ENCODE measurements at places on chromosomes 12 and 14.

DNA sequence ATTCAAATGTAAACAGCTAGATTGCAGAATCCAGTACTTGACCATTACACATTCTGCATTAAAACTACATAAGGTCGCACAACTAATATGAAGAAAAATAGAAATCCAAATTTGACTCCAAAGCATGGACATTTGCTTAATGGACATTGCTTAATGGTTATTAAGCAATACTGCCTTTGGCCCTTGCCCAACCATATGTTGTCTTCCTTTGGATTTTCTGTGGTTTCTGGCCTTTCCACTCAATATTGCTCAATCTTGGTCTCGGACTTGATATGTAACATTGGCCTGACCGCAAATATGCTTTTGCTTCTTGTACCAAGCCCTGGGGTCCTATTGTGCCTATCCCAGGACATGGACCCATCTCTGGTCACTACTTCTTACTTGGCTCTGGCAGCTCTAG, 67.2 kb downstream of the PTPRR start:
- no peak for DNase-seq

DNA sequence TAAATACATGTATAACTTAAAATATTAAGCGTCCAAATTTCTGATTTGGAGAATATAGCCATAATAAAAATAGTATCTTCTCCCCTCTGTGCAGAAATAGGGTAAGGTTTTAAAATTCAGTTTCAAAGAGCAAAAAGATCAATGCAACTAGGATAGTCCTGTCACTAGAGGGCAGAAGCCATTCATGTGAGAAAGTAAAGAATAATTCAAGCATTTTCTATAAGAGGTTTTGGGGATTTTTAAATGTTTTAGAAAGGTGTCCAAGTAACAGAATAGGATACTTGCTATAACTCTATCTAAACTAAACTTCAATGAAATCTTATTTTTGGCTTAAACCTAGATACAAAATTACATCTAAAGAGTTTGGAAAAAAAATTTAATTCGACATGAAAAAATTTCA, 50.3 kb downstream of the ADAMTS20 start:
- DNase-seq: no peak

DNA sequence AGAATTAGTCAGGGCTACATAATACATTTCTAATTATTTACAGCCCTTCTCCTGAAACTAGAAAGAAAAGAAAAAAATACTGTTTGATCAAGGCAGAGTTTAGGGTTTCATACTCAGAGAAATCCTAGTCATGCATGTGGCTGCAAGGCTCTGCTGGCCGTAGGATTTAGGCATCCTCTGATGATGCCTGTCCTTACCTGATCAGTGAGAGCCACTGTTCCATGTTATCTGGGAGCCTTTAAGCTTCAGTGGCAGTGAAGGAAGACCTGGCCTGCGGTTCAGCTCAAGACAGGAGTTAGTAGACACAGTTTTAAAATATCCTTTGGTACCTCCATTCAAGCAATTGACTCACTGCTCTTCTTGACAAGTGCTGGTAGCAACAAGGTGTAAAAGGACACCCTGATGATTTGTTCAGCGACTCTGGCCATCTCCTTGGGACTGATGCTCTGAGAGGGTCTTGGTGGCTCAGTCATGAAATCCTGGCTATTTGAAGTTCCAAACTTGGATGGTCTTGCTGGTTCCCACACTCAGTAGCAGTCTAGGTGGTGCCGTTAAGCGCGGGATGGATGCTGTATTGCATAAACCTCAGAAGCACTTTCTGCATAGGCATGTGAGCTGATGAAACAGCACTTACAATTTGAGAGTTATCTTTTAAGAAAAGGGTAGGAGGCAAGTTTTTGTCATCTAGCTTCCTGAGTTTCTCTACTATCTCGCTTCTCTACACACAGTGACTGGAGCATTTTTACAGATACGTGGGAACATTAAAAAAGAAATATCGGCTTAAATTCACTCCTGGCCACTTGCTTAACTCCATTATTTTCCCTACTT, 162.0 kb downstream of the SAMD4A start:
- DNase-seq: no peak

DNA sequence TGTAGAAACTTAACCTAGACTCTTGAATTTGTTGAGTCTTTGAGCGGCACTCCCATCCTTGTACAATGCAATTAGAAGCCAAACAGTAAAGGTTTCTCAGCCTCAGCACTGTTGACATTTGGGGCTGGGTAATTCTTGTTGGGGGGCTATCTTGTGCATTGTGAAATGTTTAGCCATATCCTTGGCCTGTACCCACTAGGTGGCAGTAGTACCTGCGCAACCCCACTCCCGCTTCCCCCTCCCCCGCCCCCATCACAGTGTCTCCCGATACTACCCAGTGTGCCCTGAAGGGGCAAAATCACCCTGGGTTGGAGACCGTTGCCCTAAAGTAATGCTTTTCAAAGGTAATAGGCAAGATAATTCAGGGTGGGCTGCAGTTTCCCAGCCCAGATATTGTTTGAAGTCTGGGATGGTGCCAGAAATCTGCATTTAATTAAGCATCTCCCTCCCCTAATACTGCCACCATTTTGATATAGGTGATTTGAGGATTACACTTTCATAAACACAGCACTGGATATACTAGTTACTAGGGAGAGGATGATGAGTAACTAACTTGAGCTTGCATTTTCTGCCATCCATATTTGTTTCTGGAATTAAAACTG, 1.8 kb downstream of the COX6A1 start:
- DNase-seq: no peak

DNA sequence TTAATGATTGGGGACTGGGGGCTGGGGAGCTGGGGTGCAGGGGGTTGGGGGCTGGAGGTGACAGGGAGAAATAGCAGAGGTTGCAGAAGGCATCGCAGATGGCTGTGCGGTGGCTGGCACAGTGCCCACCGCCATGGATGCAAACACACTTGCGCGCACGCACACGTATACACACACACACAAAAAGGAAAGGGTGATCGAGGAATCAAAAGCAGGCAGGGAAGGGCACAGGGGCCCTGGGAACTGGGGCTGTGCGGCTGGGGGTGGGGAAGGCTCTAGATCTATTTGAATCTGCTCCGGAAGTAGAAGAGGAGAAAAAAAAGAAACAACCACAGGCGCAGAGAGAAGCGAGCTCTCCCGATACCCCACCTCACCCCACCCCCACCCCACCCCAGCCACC, 39.4 kb downstream of the ZFHX2 start:
- DNase-seq: no peak

DNA sequence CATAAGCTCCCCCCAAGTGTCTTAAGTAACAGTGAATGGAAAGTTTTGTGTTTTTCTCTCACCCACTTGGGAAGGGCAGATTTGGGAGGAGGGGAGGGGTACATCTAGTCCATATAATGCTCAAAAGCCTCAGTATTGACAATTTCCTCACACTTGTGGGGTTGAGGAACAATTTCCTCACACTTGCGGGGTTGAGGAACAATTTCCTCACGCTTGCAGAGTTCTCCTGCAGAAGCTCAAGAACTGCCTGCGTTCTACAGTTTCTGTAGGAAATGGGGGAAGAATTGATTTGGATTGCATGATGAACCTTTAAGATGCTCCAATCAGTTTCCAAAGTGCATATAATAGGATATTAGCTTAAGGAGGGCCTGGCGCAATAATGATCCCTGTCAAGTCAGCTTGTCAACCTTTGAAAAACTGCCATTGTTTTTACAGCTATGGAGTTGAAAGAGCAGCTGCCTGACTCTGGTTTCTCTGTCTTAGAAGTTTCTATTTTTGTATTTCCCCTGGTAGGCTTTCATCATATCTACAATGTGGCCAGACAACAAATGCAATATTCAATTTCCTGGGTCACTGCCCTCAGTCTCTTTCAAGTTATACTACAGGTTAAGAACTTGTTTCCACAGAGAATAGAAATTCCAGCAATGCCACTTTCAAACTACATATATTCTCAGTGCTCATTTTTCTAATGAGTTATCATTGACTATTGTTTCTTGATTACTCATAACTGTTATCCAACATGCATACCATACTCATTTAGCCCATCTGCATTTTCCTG, 66.5 kb downstream of the PLEKHG7 start:
- no peak for DNase-seq

DNA sequence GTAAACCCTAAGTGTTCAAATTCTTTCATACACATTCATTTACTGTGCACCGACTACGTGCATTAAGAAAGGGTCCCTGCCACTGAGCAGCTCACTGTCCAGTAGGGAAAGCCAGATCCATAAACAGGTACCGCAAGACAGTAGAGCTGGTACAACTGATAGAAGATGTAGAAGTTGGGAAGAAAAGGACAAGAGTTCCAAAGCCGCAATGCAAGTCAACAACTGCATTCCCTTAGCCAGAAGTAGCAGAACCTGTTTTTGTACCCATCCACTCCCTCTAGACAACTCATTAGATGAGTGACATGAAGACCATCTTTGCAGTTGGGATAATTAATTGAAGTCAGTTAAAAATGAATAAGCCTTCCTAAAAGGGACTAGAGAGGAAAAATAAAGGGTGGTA, 1.3 kb downstream of the SENP1 start:
- no peak for DNase-seq

DNA sequence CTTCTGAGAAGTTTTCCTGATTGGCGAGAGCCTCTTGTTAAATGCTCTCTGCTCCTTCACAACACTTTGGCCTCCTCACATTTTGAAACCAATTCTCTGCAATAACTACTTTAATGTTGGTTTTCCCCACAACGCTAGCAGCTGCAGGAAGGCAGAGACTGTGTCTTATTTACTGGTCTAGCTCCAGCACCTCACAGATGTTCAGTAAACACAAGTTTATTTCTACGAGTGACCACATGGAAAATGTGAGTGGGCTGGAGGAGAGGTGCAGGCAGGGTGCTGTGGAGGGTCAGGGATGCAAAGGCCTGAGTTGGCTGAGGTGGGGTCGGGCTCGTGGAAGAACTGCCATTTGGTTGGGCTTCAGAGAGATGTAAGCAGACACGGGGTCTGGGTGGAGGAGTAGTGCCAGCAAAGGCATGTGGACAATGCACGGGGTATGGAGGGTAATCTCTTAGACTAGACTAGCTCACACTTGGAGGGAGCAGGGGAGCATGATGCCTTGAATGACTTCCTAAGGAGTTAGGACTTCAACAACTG, 117.4 kb upstream of the RTL1 start:
- DNase-seq: no peak

GRCh38 chr12:89648211-89648930, 60.3 kb downstream of the ATP2B1 start:
- DNase-seq: no peak

GRCh38 chr12:95337146-95337545, 119.5 kb downstream of the VEZT start:
- DNase-seq: no peak

DNA sequence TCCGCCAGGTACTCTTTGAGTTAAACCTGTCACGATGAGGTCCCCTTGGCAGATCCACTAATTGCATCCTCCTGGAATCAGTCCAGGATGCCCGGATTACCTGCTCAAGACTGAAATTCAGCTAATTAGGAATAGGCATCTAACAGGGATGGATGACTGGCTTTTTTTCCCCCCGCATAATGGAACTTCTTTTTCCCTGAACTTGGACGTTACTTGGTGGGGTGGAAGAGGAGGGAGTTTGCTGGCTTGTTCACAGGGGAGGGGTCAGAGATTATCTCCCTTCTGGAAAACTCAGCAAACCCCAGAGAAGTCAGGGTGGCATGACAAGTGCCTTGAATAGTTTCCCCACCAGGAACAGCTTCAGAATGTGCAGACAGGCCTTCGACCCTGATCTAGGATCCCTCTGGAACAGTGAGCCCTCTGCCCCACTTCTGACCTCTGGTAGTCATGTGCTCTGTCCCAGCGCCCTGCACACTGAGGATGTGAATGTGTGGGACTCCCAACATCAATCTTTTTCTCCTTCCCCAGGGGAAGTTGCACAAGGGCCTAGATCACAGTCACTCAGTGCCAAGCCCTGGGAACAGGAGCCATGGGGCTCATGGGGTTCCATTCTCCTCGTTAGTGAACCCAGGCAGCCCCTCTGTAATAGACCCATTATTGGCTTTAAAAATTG, 142.5 kb downstream of the SMOC1 start:
- no peak for DNase-seq

DNA sequence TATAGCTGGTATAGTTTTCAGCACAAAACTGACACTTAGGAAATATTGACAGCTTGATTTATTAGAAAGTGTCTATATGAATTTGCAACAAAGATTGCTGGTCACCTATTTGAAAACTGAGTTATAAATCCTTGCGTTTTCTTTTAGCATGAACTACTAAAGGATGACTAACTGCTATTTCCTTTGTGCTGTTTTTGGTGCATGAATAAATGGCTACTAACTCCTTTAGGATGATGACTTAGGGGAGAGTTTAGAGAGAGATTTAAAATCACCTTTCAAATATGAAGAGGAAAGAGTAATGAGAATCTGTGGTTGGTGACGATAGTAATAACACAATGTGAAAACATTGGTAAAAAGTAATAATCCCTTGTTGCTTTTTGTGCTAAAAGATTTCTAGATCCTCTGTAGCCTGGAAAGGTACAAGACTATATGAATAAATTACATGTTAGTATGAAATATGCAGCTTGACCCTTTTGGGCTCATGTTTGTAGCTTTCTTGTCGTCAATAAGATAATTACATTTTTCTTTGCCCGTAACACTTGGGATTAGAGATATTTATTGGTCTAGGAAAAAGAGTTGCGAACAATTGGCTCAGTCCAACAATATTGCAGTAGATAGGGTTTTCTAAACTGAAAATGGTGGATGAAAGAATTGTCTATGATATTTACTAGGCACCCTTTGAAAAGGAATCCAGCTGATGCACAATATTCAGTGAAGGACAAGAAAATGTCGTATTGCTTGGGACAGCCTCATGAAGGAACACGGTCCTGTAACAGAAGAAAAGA, 453.0 kb downstream of the ADAMTS20 start:
- DNase-seq: no peak

DNA sequence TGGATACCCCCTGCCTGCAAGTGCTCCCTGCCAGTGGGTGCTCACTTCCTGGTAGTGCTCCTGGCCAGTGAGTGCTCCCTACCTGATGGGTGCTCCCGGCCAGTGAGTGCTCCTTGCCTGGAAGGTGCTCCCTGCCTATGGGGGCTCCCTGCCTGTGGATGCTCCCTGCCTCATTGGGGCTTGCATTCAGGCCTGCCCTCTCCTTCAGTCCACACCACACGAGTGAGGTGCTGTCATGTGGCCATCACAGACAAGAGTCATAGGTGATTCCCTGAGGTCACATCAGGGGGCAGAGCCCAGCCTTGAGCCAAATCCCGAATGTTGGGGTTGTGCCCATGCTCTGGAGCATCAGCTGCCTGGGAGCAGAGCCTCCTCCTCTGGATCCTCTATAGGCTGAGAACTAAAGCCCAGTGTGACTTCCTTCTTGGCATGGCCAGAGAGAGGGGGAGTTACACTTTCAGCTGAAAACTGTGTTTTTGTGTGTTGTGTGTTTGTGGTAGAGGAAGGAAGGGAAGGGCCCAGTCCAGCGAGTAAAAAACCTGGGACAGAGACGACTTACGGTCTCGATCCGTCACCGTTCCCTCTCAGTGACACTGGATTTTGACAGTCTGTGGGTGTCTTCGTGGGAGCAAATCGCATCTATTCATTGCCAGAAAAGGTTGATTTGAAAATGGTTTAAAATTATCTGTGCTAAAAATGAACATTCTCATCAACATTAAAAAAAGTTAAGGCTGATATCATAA, 136.0 kb downstream of the ADGRD1 start:
- DNase-seq: no peak

- DNase-seq: no peak
Observed at GRCh38 chr12:102776041-102776440, 141.0 kb downstream of the PAH start.

- DNase-seq: no peak
Observed at GRCh38 chr12:123896767-123897166, 75.9 kb downstream of the CCDC92 start.

- DNase-seq: no peak
Observed at GRCh38 chr12:130988261-130988660, 34.6 kb downstream of the ADGRD1 start.
